HCEC 1CT (cell line): ENCODE measurements at places on chromosomes 12 and 14.

DNA sequence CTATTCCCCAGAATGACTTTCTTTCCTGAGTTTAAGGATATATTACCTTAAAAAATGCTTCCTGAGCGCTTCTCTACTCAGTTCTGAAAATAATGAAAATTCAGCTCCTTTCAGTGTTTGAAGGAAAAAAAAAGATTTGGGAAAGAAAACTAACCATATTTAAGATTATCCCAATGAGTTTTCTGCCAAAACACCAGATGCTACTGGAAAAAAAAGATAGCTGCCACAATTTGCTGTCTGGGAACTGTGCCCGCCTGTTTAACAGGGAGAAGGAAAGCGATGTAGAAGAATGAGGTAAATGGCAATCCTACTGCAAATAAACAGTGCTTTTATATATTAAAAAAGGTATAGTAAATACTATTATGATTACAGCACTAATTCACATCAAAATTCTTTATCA lies 367.6 kb upstream of the PRICKLE1 start:
- DNase-seq = no peak

GRCh38 chr14:75548544-75548943 lies 26.3 kb downstream of the BATF start:
- peak; percentile 55 for DNase-seq

DNA sequence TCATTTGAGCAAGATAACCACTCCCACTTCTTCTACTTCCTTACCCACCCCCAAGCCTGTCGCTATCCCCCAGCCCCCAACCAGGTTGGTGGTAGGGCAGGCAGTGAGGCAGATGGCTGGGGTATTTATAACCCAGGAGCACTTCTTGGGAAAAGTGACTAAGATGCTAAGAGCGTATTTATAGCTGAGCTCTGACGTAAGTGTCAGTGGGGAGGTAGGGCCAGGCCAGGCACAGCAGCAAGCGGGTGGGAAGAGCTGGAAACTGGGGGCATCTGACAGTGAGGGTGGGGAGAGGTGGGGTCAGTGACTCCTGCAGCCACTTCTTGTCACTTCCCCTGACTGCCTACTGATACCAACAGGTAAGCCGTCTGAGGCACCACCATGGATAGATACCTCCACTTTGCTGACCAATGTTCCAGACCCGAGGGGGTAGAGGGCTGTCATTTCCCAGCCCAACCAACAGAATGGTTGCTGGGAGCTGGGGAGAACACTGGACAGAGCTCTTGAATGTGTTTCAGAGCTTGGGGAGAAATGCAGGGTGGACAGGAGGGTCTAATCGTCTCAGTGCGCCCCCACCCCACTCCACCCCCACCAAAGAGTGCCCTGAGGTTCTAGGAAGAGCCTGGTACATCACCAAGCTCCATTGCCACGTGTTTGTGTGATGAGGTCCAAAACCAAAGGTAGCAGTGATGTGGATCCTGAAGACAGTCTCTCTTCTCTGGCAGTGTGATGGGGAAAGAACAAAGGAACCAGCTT lies 2.7 kb upstream of the INHBE start:
- DNase-seq = peak; percentile 87

- DNase-seq = no peak
Measured at GRCh38 chr12:29980304-29980703, 196.6 kb upstream of the TMTC1 start.

- peak; percentile 87 for DNase-seq
Measured at GRCh38 chr12:119911182-119911581, 34.1 kb upstream of the CIT start.

DNA sequence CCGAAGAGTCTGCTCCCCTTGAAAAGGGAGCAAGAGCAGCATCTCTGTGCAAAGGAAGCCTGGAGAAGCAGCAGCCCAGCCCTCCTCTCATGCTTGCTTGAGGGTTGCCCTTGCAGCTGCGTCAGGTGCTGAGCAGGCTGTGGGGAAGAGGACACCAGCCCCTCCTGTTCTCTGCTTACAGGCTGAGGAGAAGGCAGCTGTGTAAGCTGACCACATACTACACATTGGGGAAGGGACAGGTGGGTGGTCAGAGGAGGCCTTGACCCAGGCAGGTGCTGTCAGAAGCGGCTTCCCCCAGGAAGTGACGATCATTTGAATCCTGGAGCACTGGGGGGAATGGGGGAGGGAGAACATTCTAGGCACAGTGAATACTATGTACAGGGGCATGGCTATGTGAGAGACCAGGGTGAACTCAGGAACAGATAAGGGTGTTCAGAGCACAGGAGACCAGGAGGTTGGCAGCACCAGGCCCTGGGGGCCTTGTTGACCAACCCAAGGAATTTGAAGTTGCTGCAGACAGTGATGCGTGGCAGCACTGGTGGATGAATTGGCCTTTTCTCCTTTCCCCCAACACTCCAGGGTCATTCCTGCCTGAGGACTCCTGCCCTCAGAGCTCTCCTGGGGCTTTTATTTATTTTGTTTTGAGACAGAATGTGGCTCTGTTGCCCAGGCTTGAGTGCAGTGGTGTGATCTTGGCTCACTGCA lies 2.7 kb upstream of the KLC1 start:
- no peak for DNase-seq

GRCh38 chr14:87805315-87805723 lies 187.7 kb downstream of the GALC start:
- no peak for DNase-seq

DNA sequence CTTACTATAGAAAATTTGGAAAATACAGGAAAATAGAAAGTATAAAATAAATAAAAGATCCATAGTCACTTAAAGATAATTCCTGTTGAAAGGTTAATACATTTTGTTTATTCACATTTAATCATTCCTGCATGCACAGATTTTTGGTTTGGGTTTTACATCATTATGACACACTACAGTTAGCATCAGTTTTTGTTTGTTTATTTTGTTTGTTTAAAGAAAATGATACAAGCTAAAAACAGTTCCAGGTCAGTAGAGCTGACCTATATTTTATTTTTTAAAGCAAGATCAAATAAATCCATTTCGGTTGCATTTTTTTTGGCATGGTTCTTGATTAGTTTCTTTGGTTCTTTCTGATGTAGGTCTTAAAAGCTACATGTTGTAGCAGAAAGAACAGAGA lies 68.8 kb upstream of the CCDC91 start:
- peak; percentile 30 for DNase-seq

GRCh38 chr12:117111821-117112595 lies 12.8 kb upstream of the TESC start:
- no peak for DNase-seq

DNA sequence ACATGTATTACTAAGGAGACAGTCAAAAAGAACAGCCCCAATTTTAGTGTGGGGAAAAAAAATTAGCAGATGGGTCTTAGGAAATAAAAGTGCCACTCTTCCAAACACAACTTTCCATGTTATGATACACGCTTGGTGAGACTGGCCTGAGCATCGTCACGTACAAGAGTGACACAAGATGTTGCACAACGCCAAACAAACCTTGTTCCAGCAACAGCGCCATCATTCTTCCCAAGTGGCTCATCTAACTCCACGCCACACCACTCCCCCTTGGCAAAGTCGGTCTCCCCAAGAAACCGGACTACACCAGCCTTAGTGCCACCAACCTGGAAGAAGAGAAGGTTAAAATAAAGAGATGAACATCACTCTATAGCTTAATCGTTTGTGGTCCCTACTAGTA lies 58.7 kb downstream of the CLIP1 start:
- DNase-seq = no peak

GRCh38 chr12:114018669-114019068 lies 52.5 kb upstream of the RBM19 start:
- no peak for DNase-seq

GRCh38 chr12:132622437-132623071 lies 4.0 kb downstream of the P2RX2 start:
- DNase-seq = peak; percentile 78

DNA sequence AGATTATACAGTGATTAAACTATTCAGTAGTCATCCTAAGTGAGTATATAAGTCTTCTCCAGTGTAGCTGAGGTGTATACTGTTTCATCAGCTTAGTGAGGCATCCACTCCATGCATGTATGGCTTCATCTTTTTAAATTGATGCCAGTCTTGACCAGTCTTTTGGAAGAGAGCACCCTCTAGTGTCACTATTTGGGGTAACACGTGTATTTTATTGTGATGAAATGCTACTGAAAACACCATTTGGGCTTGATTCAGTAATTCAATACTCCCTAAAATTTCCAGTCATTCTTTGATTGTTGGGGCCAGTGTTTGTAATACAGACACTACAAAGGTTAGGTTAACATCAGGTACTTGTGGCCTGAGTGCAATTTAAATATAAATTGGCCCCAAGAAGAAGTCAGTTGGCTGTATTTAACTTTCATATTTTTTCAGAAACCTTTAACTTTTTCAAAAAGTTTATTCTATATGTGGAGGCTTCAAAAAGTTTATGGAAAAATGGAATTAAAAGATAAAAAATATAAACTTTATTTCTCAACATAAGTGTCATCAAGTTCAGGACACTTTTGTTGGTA lies 35.3 kb downstream of the MIPOL1 start:
- DNase-seq = peak; percentile 55

- no peak for DNase-seq
Measured at GRCh38 chr14:99278836-99279235, 6.8 kb upstream of the BCL11B start.

- DNase-seq = peak; percentile 27
Measured at GRCh38 chr14:101965770-101966722, 1.7 kb downstream of the DYNC1H1 start.

DNA sequence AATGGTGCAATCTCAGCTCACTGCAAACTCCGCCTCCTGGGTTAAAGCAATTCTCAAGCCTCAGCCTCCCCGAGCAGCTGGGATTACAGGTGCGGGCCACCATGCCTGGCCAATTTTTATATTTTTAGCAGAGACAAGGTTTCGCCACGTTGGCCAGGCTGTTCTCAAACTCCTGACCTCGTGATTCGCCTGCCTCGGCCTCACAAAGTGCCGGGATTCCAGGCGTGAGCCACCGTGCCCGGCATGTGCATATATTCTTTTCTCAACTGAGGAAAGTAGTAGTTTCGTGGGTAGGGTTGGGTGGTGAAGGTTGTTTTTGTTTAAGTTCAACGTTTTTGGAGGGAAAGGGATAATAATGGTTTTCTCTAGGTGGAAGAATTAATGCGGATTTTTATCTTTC lies 94.2 kb upstream of the CEP83 start:
- DNase-seq = no peak

- peak; percentile 31 for DNase-seq
Measured at GRCh38 chr14:49971156-49972130, 78.6 kb downstream of the ARF6 start.

DNA sequence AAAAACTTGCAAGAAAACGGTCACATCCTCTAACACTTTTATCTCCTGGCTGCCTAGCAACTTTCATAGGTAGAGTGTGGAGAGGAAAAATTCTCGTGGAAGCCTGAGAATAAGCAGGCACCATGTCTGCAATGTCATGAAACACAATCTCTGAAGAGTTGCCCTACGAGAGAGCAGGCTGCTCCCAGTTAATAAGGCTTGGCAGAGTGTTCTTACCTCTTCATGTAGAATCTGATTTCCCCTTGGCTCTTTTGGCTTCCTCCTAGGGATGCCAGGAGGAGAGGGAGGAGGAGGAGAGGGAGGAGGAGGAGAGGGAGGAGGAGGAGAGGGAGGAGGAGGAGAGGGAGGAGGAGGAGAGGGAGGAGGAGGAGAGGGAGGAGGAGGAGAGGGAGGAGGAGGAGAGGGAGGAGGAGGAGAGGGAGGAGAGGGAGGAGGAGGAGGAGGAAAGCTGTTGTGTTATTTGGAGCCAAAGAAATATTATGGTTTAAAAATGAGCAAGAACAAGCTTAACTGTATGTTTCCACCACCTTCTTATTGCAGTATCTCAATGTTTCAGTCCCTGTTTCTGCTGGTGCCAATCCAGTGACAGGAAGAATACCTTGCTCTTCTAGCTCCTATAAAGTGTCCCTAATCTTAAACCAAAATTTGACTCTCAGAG lies 52.9 kb downstream of the EGLN3 start:
- no peak for DNase-seq

GRCh38 chr12:116381744-116382685 lies 104.5 kb upstream of the MED13L start:
- peak; percentile 96 for DNase-seq

DNA sequence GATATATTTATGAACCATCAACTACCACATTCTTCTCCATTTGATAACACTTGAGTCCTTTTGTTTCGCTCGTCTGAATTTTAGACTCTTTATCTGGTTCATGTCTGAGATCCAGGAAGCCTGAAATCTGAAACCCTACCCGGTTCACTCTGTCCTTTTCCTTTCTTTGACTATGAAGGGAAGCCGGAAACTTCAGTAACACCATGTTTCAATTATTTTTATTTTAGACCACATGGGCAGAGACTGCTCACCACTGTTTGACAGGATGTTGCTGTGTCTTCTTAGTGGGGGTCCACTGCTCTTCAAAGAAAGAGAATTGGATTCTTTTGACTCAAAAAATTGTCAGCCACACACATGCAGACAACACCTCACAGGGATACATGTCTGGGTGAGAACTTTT lies 331.9 kb upstream of the FLRT2 start:
- no peak for DNase-seq

GRCh38 chr12:111529424-111530368 lies 69.4 kb downstream of the ATXN2 start:
- DNase-seq = peak; percentile 51

DNA sequence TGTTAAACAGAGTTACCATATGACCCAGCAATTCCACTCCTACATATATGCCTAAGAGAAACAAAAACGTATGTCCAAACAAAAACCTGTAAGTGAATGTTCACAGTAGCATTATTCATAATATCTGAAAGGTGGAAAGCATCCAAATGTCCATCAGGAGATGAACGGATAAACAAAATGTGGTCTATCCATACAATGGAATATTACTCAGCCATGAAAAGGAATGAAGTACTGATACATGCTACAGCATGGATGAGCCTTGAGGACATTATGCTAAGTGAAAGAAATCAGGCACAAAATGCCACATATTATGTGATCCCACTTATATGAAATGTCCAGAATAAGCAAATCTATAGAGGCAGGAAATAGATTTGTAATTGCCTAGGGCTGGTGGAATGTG lies 16.8 kb downstream of the MOK start:
- DNase-seq = no peak

- DNase-seq = no peak
Measured at GRCh38 chr12:68007033-68007432, 17.8 kb downstream of the IFNG-AS1 start.

- peak; percentile 39 for DNase-seq
Measured at GRCh38 chr12:123064885-123065619, 84.6 kb downstream of the ARL6IP4 start.

GRCh38 chr14:65492266-65492665 lies 79.7 kb downstream of the FUT8 start:
- no peak for DNase-seq

DNA sequence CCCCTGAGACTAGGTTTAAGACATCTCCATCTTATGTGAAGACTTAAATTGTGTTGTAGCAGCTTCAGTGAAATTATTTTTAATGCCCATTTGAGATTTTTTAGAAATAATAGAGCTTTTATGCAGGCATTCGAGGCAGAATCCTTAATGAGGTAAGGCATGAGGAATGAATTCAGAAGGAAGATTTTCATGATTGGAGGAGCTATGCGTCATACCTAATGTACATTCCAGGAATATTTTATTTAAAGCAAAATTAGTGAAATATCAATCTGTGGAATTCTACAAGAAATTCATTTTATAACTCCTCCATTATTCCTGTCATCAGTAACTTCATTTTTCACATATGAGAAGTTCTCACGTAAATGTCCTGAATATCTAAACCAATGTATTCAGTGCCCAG lies 36.0 kb upstream of the GARIN6 start:
- no peak for DNase-seq
